ENCODE measurements at places on chromosomes 7 and 10.

- no peak for DNase-seq
Measured at GRCh38 chr7:47734287-47734948, 152.5 kb upstream of the TNS3 start.

DNA sequence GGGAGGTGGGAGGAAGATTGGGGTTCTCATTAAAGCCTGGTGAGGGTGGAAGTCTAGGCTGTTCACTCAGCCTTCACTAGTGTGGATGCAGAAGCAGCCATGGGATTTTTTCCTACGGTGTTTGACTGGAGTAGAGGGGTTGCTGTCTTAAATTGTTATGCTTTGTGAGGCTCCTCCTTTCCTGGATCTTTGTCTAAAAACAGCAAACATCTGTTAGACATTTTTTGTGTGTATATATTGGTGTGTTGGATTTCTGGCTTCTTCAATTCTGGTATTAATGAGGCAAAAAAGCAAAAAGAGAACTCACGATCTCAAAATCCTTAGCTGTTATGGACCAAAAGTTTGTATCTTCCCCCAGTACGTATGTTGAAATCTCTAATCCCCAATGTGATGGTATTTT is 28.2 kb downstream of the MEOX2 start:
- DNase-seq, result no peak

DNA sequence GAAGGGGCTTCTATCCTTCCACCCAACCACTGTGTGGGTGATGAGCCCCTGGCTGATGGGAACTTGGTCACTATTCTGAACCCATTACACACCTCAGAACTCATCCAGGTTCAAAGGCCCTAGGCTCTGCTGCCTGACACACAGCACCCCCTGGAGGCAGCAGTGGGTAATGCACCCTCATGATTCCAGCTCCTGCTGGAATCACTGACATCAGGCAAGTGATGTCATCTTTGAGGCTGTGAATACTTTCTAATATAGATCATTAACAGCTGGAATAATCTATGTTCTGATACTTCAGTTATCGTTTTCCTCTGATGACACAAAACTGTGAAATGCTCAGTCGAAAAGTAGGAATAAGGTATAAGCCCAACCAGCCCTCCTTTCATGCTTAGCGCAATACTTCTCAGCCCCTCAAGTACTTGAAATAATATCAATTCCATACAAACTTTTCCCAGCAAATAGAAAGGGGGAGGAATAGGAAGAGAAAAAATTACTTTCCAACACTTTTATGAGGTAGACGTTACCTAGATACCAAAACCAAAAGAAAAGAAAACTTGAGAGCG is 7.5 kb upstream of the RBP3 start:
- peak; percentile 14 for DNase-seq

GRCh38 chr7:44469461-44470134 is 20.9 kb downstream of the NUDCD3 start:
- DNase-seq, result no peak

DNA sequence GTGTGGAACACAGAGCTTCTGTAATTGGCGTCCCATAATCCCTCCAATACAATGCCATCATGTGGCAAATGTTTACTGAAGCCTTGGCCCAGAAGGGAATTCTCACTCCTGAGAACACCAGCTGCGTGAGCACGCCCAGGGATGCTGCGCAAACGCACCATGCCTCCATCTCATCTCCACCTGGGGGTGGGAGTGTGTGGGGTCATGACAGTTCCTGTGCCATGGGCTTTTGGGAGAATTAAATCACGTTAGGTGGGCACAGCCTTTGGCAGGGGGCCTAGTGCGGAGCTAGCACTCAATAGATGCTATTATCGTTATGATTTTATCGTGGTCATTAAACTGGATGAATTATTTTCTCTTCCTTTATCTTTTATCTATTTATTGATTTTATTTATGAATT is 15.8 kb downstream of the WDFY4 start:
- DNase-seq, result no peak

DNA sequence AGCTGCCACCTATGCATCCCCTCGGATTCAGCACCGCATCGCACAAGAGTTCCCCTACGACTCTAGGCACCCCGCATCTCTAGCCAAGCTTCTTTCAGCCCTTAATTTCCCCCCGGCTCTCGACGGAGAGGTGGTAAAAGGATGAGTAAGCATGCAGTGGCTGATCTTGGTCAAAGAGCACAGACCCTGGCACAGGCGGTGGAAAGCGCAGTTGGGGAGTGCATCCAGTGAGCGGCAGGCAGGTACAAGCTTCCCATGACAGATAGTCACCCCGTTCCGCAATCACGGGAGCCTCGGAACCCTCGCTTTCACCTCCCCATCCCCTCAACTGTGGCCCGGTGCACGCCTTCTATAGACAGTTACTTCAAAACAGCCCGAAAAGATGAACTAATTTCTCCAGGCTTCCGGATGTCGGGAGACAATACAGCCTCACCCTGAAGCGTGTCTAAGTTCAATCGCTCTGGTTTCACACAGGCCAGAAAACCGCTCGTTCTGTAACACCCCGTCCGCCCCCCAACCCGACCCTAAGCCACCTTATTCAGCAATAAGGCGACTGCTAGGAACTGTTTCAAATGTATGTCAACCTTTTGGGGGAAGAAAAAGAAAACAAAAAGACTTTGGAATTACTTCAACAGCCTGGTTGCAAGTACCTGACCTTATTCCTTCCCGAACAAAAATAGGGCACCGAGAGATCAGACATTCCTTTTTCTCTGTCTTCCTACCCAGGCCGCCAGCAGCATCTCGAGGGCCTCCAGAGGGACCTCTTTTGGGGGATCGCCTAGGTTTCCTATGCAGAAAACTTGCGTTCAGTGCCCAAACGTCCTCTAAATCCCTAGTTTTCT is 1.4 kb downstream of the RHEB start:
- peak; percentile 64 for DNase-seq

GRCh38 chr10:102394801-102395399 is 605 bp upstream of the NFKB2 start:
- peak; percentile 9 for DNase-seq

DNA sequence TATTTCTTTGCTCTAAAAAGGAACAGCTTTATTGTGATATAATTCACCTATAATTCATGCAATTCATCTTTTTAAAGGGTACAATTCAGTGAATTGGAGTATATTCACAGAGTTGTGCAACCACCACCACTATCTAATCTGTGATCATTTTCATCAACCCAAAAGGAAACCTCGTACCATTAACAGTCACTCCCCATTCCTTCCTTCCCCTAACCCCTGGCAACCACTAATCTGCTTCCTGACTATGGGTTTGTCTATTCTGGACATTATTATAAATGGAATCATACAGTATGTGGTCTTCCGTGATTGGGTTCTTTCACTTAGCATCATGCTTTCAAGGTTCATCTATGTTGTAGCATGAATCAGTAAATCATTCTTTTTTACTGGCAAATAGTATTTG is 52.3 kb downstream of the MKI67 start:
- DNase-seq, result no peak

DNA sequence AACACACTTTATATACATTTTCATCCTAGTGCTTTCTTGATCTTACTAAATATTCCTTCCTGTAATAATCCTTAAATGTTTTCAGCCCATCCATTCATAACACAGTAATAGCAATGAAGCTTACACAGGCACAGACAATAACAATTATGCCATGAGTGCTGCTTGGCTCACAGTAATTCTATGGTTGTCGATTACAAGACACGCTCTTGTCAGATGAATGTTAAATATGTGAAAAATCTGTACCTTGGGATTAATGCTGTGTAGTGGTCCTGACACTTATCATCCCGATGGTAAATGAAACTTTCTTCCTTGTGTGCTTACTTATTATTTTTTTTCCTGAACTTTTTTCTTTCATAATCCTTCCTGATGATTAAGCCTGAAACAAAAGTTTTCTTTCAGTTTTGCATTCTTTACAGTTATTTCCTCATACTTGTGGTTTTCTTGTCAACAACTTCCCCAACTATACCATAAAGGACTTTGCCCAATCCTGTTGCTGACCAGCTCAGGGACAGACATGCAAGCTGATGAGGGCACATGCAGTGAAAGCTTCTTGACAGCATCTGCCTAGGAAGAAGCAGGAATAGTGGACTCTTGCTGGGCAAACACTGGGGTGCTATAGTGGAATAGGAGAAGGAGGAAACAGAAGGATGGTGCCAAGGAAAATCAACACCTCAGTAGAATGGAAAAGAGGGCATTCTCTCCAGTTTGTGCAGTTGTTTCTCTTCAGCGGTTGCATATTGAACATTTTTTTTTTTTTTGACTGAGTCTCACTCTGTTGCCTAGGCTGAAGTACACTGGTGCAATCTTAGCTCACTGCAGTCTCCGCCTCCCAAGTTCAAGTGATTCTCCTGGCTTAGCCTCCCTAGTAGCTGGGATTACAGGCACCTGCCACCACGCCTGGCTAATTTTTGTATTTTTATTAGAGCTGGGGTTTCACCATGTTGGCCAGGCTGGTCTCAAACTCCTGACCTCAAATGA is 6.7 kb upstream of the MGAM2 start:
- DNase-seq, result peak; percentile 2

- no peak for DNase-seq
Measured at GRCh38 chr7:102175423-102176170, 111.1 kb upstream of the SH2B2 start.

- DNase-seq, result no peak
Measured at GRCh38 chr7:148277042-148277660, 313.4 kb upstream of the C7orf33 start.

- DNase-seq, result no peak
Measured at GRCh38 chr7:148918058-148918596, 34.0 kb upstream of the EZH2 start.

DNA sequence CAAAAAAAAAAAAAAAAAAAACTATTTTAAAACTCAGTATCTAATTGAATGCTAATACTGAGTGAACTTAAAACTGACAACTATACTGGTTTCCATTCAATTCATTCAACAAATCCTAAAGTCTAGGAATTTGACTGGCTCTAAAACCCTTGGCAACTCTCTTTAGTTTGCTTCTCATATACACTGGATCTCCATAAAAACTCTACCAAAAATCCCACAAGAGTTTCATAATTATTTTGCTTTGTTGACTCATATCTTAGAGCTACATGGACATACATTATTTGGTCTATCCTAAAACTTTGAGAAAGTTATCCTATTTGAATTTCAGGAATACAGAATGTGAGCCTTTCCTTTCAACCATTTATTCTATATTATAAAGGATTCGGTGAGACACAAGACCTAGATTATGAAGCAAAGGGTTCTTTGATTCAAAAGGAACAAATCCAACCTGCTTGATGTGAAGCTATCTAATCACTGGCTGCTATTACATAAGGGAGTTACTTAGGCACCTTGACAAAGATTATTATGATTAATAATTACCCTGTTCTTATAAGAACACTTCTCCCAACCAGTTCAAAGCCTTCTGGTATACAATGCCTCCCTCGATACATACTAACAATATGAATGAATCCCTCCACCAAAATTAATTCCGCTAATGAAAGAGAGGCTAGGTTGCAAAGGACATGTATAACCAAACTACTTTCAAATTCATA is 15.8 kb upstream of the KMT2E start:
- no peak for DNase-seq

GRCh38 chr7:97770850-97771249 is 39.0 kb downstream of the TAC1 start:
- DNase-seq, result no peak

GRCh38 chr7:76330261-76330660 is 27.8 kb downstream of the HSPB1 start:
- DNase-seq, result no peak

DNA sequence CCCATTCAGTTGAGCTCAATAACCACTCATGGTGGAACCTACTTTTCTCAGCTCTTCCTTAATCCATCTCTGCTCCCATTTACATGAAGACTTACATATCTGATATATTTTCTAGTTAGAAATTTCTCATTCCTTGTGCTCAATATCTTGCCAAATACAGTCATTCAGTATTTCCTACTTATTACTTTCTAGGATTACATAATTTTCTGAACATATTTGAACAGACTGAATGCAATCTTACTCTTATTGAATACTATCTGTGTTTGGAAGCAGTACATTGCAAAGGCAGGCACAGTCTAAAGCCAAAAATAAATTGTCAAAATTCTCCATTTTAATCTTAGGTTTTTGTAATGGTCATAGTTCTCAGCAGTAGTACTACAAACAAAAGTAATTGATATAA is 126.0 kb downstream of the GNAI1 start:
- DNase-seq, result no peak

- DNase-seq, result no peak
Measured at GRCh38 chr10:86943316-86944030, 13.9 kb downstream of the MMRN2 start.

DNA sequence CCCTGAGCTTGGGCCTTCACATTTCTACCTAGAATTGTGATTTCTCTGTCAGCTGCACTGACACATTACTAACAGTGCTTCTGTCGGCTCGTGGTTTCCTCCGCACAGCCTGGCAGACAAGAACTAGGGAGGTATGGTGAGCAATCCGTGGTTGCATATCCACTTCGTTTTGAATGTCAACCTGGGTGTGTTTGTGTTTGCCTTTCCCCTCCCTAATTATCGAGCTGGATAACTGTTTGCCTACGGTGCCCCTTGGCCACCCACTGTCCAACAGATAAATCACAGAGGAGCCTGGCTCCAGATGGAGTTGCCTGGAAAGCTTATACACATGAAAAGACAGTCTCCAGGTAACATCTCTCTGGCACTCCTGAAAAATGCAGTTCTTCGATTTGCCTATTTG is 228.8 kb downstream of the TRIL start:
- no peak for DNase-seq

- DNase-seq, result no peak
Measured at GRCh38 chr7:120992272-120992964, 3.9 kb downstream of the CPED1 start.
